ENCODE measurements at places on chromosomes 6 and 20.

DNA sequence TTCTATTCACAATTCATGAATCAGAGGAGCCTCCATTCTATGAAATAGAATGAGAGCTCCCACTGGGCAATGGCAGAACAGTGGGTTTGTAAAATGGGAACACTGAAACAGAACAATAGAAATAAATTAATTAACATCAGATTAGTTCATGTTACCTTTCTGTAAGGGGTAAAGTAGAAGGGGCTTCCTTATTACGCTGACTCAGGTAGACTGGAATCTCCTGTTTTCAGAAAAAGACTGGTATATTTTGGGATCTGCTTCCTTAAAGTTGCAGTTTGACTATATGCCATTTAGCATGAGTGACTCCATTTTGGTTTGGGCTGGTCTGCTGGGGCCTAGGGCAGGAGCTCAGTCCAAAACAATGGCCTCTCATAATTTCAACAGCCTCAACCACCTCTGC lies 52.8 kb upstream of the ZFAND3 start:
- no peak for DNase-seq

GRCh38 chr6:27040244-27041042 lies 207.1 kb upstream of the PRSS16 start:
- DNase-seq, result no peak

DNA sequence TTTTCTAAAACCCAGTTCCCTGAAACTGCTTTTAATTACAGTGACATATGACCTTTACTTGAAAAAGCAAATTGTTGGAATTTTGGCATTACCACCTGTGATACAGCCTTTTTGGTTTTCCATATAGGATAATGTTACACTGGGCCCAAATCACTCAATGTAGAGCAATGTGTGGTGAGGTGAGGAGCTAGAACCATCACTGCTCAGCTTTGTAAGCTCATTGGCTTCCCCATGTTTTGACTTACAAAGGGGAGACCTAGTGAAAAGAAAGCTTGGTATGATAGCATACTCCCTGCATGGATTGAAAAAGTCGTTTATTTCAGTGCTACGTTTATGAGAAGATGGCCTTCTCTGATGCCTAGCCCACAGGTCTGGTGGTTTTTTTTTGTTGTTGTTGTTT lies 470.4 kb upstream of the EPHA7 start:
- no peak for DNase-seq

DNA sequence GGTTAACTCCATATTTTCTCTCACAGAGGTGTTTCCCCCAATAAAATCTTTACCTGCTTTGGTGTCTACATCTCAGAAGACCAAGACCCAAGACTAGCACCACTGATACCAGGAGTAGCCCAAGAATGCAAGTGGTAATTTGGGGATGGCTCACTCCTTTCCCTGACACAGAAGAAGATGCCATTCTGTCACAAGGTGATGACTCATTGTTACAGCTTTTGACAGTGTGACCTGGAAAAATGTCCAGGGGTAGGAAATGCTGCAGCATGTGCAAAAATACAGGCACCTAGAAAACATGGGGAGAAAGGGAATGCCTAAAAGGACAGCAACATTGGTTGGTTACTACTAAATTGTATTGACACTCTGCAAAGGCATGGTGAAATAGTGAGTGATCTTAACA lies 254.0 kb upstream of the GJE1 start:
- no peak for DNase-seq

DNA sequence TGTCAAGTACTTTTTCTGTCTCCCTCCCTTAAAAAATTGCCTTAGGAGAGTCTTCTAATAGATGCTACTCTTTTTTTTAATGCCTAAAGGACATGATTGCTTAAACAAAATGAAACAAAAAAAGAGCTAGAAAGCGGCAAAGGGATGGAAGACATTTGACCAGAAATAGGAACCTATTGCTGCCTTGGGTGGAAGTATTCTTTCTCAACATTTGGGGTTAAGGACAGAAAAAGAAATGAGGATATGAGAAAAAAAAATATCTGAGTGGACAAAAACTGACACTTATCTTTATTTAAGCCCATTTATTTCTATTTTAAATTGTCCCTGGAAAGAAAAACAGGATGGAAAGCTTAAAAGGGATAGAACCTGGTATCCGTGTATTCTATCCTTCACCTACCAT lies 664.9 kb upstream of the CITED2 start:
- no peak for DNase-seq

DNA sequence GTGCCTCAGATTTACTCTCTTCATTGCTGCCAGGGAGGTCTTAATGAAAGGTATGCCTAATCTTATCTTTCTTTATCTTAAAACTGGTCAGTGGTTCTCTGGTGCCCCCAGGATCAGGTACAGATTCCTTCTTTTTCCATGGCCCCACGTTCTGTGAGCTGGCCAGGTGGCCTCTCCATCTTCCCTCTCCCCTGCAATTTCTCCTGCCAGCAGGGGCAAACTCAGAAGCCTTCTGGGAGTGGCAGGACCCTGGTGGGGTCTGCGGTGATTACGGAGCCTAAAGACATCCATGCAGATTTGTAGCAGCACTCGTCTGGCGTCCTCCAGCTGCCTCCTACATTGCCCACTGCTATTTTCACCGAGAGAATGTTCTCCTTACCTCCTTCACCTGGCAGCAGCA lies 95.8 kb downstream of the CCDC170 start:
- DNase-seq, result peak; percentile 82

GRCh38 chr6:155993240-155993639 lies 537.6 kb upstream of the NOX3 start:
- no peak for DNase-seq

DNA sequence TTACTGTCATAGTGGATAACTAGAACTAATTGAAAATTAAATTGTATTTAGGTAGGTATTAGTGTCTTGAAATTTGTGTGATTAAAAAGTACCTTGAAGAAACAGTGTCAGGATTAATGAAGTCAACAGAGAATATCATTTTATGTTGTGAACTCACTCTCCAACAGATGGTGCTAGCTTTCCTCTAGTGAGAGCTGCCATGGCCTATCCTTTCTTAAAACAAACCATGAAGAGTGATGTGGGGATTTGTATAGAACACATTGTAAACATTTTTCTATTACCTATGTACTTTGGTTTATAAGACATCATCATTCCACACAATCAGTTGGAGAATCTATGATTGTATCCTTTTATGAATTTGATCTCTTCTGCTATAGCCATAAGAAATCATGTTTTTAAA lies 4.8 kb upstream of the SRSF12 start:
- no peak for DNase-seq

DNA sequence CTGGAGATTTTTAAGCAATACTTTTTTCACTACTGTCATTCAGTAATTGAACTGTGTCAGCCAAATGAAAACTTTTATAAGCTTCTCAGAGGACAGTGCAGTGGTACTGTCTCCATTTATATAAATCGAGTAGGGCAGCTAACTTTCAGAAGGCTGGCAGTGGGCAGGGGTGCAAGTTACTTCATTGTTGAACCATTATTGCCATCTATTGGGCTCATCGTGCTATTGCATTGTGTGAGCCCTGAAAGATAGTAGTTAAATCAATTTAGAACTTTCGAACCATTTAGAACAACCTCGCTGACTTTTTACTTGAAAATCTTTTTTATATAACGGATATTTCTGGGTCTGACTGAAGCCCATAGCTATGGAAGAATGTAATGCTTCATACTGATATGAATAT lies 347.8 kb upstream of the PLCB4 start:
- peak; percentile 74 for DNase-seq

DNA sequence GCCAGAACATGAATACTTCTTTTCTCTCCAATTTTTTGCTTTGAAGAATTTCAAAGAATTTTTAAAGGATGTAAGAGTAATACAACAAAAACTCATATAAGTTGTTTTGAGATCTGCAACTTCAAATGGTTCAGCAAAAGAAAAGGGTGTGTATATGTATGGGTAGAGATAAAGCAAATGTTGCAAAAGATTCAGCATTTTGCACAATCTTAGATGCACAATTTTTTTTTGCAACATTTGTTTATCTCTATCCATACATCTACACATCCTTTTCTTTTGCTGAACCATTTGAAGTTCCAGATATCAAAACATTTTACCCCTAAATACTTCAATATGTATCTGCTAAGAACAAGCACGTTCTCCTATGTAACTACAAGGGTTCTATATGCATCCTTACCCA lies 47.4 kb upstream of the FAM83C start:
- no peak for DNase-seq

DNA sequence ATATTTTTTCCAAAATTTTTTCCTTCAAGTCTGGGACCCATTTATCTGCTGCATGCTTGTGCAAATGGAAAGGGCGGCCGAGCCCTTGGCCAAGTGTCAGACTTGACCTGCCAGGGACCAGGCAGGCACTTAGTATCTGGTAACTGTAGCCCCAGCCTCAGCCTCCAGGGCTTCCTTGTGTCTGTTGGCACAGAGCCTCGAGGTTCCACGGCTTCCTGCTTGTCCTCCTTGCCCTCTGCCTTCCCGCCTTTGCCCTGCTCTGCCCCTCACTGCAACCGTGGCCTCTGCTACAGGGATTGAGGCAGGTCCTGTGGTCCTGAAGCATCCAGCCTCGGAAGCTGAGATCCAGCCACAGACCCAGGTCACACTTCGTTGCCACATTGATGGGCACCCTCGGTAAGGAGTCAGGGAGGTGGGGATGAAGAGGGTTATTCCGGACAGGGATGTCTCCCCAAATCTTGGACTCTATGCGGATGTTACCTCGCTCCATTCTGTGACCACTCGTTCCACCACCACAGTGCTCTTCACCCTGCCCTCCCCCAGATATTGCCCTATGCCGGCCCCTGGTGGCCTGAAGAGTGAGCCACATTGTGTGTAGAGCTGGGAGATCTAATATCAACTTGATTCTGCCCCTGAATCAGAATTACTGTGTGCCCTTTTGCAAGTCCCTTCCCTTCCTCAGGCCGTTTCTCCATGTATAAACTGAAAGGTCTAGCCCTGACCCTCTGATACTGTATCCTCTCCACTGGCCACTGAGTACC lies 41.5 kb upstream of the SRF start:
- DNase-seq, result peak; percentile 81

- DNase-seq, result no peak
Observed at GRCh38 chr20:64219202-64219601, 36.3 kb upstream of the PCMTD2 start.

- no peak for DNase-seq
Observed at GRCh38 chr6:109477725-109478124, 5.3 kb downstream of the ZBTB24 start.

DNA sequence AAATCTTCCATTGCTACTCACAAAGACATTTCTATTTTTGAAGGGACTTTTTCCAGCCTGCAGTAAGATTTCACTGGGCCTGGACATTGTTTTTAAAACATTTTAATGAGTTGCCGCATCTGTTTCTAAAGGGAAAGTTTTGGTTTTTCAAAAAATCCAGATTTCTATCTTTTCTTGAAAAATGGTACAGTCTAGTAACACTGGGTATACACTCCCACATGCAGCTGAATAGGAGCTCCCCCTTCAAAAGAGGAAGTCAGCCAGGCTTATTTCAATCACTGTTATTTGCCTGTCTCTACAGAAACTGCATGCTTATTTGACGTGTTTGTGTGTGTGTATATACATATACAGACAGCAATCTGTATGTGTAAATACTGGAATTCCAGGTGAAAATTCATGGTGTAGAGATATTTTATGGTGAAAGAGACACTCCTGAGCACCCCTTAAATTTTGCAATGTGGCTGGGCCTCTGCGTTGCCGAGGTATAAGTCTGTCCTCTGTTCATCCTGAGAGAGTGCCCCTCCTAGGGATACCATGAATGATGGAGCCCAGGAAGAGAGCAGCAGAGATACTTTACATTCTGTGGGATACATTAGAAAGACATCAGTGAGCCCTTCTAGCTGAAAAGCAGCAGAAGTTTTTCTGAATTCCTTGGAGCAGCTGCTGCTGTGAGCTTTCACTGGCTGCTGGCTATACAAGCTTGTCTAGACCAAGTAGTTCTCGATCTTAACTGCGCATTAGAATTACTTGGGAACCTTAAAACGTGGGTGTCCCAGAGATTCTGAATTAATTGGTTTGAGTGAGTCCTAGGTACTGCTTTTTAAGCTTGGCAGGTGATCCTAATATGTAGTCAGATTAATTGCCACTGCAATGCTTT lies 12.0 kb upstream of the ABRACL start:
- DNase-seq, result no peak

- no peak for DNase-seq
Observed at GRCh38 chr6:113873043-113873667, 16.0 kb downstream of the MARCKS start.

- peak; percentile 72 for DNase-seq
Observed at GRCh38 chr6:162056745-162057144, 670.8 kb downstream of the PRKN start.

DNA sequence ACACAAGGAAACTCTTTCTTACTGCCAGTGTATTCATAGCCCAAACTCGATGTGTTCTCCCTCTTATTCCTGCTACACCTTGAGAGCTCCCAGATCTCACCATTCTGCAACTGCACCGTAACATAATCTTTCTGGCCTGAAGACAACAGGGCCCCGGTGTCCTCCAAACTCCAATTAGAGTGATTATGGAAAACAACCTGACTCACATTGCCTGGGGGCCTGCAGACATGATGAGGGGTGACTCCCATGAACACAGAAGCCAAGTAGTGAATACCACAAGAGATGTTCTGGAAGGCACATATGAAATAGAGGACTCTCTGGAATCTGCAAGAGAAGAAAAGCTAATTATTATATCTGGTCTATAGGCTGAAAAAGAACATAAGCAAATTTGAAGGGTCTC lies 19.7 kb downstream of the SLC22A16 start:
- DNase-seq, result no peak

- no peak for DNase-seq
Observed at GRCh38 chr20:39944861-39945260, 744.2 kb downstream of the MAFB start.

- DNase-seq, result peak; percentile 76
Observed at GRCh38 chr6:42704251-42704936, 18.0 kb downstream of the PRPH2 start.

- DNase-seq, result peak; percentile 85
Observed at GRCh38 chr6:15243910-15244619, 1.8 kb upstream of the JARID2 start.

DNA sequence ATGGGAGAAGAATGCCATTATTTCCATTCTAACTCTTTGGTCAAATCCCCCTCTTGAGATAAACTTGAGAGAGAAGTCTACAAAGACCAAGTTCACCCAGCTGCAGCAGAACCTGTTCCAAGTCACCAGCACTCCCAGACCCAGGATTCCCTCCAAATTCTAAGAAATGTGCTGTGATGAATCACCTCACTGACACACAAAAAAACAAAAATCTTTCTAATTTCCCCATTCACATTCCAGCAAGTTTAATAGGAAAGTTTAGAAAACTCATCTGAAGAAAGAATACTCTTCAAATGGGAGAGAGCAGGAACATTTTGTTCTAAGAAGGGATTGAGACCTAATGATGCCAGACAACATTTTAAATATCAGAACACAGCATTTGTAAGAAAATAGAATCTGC lies 213.6 kb upstream of the PLCB4 start:
- no peak for DNase-seq

DNA sequence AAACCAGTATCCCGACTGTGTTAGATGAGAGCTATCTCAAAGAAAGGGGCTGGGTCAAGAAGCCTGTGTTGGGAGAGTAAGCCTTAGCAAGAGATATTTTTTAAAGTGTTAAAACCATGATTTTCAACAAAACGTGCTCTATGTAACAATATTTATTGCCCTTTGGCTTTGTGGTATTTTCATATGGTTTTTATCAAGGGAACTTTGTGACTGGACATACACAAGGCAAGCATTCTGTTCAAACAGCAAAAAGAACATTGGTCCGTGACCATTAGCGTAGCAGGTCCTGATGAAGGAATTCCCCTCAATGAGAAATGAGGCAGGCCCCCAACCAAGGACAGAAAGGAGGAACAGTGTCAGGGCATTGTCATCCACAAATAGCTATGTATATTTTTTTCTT lies 222.6 kb downstream of the MYLK4 start:
- no peak for DNase-seq

- DNase-seq, result no peak
Observed at GRCh38 chr6:13979284-13980171, 54.8 kb downstream of the RNF182 start.
